ENCODE measurements at places on chromosomes 2 and 18.

DNA sequence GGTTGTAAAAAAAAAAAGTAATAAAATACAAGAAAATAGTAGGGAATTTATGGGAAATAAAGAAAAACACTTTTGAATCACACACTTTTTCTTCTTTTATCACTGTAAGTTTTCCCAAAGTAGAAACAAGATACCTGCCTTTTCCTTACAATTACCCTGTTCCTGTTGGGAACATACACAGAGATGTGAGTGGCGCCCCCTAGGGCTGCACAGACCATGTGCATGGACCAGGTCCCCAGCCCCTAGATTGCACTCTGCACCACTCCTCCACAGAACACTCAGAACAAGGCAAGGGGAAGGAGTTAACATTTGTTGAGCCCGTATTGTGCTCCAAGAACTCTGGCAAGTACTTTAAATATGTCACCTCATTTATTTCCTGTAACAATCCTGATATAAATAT is 118.7 kb upstream of the NRP2 start:
- DNase-seq, result no peak

GRCh38 chr2:74017223-74017622 is 32.5 kb downstream of the TET3 start:
- no peak for DNase-seq

DNA sequence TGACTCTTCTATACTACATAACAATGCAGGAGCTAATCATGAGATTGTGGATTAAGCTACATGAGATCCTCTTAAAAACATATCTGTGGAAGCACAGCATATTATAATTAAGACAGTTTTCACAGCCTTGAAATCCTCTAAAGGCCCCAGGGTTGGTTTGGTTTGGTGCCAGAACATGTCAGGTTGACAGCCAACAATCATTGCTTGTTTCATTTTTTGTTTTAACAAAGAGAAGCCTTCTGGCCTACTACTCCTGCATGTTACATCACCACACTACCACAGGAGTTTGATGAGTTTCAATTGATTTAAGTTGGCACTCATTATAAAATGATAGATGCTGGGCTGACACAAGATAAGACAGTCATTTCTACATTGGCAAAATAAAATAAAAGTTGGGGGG is 255.9 kb upstream of the ERBB4 start:
- no peak for DNase-seq

GRCh38 chr2:18209934-18210639 is 331.6 kb downstream of the KCNS3 start:
- DNase-seq, result peak; percentile 40

- no peak for DNase-seq
Measured at GRCh38 chr18:54967786-54968185, 8.5 kb upstream of the CCDC68 start.

- no peak for DNase-seq
Measured at GRCh38 chr2:43106559-43107527, 119.6 kb downstream of the ZFP36L2 start.

DNA sequence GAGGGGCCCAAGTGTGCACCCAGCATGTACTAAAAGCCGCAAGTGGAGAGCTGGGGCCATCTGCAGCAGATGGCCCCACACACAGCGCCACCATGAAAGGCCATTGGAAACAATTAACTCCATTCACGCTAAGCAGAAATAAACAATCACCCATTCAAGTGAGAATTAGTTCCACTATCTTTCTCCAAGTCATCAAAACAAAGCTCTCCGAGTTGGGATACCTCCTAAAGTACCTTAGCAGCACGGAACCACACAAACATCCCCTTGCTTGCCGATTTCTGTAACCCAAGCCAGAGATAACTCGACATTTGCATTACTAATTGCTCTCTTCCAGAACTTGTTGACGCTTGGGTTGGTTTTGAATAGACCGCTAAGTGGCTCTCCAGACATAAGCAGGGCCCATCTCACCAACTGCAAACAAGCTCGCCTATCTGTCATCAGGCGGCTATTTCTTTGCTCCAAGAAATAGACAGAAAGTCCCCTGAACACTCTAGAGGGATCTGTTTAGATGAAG is 840.6 kb upstream of the SALL3 start:
- no peak for DNase-seq

DNA sequence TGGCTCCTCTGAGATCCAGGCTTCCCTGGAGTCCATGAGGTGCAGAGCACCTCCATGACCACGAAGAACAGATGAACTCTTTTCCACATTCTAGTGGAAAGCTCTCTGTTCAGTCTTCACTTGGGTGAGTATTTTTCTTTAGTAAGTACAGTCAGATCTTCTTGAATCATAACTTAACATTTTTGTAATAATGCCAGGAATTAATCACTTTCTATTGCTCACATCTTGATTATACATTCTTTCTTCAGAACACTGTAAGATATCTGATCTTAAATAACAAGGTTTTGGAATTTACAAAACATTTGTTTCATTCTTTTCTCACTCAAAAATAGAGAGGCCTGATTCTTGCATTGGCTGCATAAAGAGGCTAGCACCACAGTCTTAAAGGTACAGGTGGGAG is 45.4 kb upstream of the RND3 start:
- DNase-seq, result no peak

GRCh38 chr2:98487806-98488189 is 43.1 kb downstream of the INPP4A start:
- DNase-seq, result no peak

GRCh38 chr2:9327873-9328352 is 95.4 kb downstream of the ITGB1BP1 start:
- no peak for DNase-seq

DNA sequence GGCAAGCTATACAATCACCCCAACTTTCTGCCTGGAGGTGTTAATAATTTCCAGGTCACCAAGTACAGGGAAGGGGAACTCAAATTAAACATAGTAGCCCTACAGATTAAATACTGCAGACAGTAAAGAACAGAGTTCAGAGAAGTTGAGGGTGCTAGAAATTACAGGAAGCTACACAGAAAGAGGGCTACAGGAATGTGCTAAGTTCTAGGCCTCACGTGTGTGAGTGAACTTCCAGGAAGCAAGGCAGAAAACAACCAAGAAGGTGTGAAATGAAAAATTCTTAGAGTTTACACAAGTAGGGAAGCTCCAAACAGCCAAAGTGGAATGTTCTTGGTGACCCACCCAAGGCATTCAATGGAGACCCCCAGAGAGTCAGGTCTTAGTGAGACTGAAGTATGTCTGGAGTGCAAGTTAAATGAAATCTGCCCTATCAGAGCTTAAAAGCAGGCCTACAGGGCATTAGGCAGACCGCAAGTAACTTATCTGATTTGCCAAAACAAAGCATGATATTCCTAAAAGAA is 58.1 kb upstream of the RNU4ATAC start:
- no peak for DNase-seq

GRCh38 chr2:228103379-228103778 is 78.1 kb downstream of the SPHKAP start:
- no peak for DNase-seq

- peak; percentile 37 for DNase-seq
Measured at GRCh38 chr2:237600205-237600846, 9.8 kb upstream of the RAB17 start.

GRCh38 chr2:109481196-109481555 is 132.6 kb downstream of the SEPTIN10 start:
- no peak for DNase-seq

DNA sequence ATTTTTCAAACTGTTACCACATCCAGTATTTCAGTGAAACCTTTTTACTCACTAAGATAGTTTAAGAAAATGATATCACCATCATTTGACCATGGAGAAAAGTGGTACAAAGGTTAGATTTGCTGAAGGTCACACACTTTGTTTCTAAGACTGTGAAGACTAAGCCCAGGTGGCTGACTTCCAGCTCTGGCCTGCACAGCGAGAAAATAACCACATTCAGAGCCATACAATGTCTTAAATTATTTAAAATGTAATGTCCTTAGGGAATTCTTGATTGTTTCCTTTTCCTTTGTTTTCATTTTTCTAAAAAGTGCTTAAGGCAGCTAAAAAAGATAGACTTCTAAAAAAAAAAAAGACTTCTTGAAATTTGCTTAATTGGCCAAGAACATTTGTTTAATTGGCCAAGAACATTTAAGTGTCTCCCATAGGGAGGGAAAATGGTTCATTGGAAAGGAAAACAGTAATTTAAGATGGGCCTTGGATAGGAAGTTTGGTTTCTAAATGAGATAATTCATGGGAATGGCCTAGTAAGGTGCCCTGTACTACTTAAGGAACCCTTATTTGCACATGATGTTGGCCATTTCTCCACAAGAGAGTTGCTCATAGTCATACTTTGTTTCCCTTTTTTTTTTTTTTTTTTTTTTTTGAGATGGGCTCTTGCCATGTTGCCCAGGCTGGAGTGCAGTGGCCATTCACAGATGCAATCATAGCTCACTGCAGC is 45.2 kb downstream of the CYP1B1 start:
- DNase-seq, result no peak

- DNase-seq, result no peak
Measured at GRCh38 chr2:102018823-102019445, 27.2 kb downstream of the IL1R2 start.

DNA sequence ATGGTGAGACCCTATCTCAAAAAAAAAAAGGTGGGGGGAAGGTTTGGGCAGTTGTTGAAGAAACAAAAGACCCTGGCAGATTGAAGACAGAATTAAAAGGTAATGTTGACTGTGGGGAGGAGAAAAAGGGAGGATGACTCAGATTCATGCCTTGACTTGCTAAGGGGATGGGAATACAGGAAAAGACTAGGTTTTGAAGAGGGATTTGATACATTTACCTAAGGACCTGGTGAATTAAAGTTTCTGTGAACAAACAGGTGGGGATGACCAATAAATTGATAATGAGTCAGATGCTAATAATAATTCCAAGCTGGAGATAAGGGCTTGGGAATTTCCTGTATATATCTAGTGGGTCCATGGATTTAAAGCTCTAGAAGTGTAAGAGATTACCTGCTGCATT is 27.6 kb downstream of the TTR start:
- DNase-seq, result no peak

- peak; percentile 77 for DNase-seq
Measured at GRCh38 chr2:150234787-150235446, 252.6 kb downstream of the RND3 start.

DNA sequence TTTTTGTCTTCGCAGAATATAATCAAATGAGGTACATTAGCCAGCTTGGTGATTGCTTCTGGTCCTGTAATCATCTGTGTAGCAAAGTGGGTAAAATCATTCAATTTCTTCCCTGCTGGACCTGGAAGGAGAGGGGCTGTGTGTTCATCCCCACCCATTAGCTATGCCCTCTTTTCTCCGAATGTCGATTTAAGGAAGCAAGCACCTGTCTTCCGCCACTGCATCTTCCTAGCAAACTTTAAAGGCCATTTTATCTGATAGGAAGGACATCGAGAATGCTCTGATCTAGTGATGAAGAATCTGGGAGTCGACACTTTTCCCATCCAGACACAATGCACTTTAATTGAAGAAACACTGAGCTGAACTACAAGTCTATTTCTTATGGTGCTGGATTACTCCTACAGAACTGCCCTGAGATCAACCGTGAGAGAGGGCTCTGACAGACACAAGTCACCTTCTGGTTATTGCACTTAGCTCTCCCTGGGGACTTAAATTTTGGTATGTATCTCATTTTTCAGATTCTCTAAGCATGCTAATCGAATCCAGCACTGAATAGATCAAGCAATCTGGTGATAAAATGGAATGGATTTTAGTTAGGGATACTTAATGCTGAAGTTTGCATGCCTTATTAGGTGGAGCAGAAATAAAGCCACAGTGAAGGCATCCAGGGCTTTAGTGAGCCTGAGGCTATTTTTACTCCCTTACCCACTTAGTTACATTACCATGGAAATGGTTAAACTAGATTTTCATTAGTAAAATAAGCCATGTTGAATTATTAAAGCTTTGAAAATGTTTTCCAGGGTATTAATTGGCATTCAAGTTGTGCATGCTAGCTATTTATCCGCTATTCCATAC is 1.3 kb downstream of the NYAP2 start:
- DNase-seq, result no peak

DNA sequence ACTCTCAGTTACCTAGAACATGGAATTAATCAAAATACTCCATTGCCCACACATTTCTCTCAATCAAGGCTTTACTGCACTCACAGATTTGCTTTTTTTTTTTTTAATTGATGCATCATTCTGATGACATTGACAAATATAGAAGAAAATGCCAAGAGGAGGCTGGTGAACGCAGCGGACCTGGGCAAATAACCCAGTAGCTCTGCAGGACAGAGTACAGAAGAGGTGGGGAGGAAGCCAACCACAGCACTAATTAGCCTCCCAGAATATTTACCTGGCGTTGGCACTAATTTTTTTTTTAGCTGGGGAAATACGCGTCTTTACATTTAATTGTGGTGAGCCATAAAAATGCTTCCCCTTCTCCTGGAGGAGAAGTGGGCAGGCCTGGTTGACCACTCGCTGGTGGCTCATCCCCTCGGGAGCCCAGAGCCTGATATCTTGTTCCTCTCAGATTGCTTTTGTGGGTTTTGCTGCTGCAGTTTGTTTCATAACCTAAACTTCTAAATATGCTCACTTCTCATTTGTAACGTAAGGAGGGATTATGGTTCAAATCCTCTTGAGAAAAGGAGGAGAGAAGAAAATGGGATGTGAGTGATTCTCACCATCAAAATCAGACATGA is 165.8 kb upstream of the EPB41L3 start:
- DNase-seq, result no peak

DNA sequence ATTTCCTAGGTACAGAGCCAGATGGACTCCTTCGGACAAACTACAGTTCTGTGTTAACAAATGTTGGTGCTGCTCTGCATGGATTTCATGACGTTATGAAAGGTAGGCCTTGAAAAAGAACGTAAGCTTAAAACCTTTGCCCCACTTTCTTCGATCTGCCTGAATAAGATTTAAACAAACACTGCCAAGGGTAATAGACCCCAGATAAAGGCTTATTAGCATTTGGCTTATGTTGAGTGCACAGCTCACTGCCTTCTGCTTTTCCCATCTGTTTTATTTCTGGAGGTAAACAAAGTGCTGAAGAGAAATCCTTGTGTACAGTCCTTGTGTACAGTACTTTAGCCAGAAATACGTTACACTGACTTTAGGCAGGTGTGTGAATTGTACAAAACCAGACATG is 50.0 kb upstream of the STON1 start:
- no peak for DNase-seq

DNA sequence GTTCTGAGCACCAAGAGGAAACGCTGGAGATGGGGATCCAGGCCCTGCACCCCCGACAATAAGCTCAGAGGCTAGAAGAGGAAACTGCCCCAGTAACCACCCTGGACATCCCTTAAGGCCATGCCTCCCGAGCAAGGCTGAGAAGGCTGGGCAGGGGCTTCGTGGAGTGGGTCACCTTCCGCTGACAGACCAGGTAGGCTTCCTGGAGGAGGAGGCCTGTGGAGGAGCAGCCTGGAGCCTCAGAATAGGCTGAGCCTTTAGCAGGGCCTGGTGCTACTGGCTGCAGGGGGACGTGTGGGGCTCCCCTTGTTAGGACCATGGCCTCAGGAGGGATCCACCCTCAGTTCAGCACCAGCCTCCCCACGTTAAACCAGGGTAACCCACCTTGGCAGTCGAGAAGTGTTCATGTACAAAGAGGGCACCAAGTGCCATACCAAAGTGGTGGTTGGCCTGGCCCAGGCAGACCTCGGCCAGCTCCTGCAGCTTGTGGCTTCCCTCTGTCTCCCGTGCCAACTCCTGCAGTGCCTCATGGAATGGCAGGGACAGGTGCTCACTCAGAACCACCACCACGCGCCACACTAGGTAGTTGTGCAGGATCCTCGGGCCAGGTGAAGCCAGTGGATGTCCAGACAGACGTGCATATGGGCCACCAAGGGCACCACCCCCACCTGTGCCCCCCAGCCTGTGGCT is 28.5 kb upstream of the ALPP start:
- no peak for DNase-seq
